D341Med (cell line): ENCODE measurements at places on chromosomes 3 and 15.

DNA sequence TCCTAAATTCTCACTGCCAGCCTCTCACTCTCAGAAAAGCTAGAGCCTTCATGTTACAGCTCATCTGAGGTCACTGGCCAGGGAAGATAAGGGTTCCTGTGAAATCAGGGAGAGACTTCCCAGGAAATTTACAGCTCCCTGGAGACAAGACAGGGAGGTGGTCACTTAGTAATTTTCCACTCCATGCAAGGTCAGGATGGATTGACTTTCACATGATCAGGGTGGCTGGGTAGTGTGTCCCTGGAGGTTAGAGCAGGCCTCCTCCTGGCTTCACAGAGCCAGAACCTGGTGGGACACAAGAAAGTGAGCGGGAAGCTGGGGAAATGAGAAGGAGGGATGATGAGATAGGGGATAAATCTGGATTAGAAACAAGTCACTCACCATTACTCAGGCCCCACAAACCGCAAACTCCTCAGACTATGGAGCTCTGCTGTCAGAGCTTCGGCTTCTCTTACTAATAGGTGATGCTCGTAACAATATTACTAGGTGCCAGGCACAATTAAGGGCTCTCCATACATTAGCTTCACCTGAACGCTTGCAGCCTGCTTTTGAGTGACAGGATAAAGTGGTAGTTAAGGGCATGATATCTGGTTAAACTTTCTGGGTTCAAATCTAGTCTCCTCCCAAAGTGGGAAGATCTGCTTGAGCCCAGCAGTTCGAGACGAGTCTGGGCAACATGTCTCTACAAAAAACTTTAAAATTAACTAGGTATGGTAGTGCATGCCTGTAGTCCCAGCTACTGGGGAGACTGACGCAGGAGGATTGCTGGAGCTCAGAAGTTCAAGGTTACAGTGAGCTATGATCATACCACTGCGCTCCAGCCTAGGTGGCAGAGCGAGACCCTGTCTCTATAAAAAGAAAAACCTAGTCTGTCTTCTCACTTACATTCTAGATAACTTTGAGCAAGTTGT lies 24.9 kb downstream of the DUOX2 start:
- peak; percentile 3 for DNase-seq

- no peak for DNase-seq
Measured at GRCh38 chr15:56261854-56262509, 18.3 kb upstream of the RFX7 start.

DNA sequence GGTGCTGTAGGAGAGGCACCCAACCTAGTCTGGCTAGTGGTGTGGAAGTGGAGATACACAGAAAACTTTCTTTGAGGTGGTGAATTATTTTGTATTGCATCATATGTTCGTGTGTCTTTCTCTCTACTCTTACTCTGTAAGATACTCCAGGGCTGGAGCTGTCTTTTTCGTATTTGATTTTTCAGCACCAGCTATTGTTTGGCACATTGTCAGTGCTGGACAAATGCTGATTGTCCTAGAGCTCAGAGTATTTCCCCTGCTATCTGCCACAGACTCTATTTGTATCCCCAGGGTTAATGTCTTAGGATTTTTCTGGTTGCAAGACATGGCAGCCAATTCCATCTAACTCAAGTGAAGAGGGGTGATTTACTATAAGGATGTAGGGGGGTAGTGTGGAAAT lies 110.5 kb downstream of the SAMMSON start:
- no peak for DNase-seq

- no peak for DNase-seq
Measured at GRCh38 chr3:133445108-133445507, 45.3 kb downstream of the BFSP2 start.

- DNase-seq = peak; percentile 36
Measured at GRCh38 chr3:8555113-8555661, 53.6 kb downstream of the LMCD1 start.

GRCh38 chr3:55562700-55563099 lies 75.6 kb upstream of the WNT5A start:
- no peak for DNase-seq
